ENCODE measurements at places on chromosomes 12 and 14.

- DNase-seq = peak; percentile 41
Observed at GRCh38 chr12:45644541-45644940, 85.0 kb upstream of the ARID2 start.

DNA sequence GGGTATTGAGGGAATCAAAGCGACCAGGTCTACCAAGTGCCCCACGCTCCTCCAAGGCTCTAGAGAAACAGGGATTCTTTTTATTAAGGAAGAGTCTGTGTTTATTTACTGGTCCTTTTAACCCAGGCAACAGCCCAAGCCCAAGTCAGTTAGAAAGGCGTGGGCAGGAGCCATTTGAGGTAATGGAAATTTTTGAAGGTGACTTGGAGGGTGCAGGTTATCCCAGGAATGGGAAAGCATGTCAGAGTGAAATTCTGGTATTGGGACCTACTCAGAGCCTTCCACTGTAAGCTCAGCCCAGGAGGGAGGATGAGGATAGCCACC lies 2.9 kb downstream of the SLC6A12 start:
- DNase-seq = no peak

- DNase-seq = peak; percentile 31
Observed at GRCh38 chr14:35401422-35402265, 2.9 kb downstream of the NFKBIA start.

- DNase-seq = no peak
Observed at GRCh38 chr12:132774646-132775275, 13.1 kb upstream of the ANKLE2 start.

DNA sequence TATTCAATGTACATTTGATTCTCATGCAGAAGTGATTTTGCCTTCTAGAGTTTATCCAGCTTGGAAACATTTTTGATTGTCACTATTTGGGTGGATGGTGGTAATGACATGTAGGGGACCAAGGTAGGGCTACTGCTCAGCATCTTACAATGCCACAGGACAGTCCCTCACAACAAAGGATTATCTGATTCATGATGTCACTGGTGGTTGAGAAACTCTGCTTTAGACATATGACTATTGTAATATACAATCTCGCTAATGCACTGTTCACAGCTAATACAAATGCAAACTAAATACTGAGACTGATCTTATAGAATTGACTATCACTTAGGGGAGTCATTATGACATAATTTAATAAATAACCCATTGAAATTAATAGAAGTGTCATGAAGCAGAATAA lies 60.4 kb upstream of the BTG1 start:
- no peak for DNase-seq

GRCh38 chr12:94267921-94268471 lies 119.6 kb downstream of the PLXNC1 start:
- DNase-seq = no peak

GRCh38 chr12:53963434-53964314 lies 9.0 kb downstream of the HOXC12 start:
- no peak for DNase-seq

- no peak for DNase-seq
Observed at GRCh38 chr12:129231491-129231890, 378.2 kb downstream of the GLT1D1 start.

DNA sequence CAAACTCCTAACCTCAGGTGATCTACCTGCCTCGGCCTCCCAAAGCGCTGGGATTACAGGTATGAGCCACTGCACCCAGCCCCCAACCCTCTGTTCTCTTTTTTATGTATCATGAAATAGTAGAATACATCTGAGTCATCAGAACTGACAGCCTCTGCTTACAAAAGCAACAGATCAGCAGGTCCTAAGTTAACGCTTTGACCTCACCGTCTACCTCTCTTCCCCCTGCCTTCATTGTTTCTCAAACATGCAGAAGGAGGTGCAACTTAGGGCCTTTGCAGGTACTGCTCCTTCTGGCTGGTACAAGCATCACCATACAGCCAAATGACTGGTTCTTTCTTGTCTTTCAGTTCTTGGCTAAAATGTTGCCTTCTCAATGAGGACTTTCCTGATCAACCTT lies 249.2 kb downstream of the PAWR start:
- DNase-seq = no peak

DNA sequence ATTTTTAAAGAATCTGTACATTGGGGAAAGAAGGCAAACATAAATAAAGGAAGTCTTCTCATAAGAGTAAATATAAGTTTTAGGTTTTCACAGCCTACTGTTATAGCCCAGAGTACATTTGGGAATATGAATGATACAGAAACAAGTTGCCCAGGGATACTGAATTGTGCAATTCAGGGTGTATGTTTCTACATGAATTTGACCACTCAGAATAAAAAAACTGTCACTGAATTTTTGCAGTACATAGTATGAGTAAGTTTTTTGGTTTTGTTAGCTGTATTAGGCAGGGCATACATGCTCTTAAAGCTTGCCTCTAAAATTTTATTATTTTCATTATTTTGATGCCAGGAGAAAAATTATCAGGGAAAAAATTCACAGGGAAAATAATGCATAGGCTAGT lies 6.6 kb upstream of the PCNX4 start:
- peak; percentile 19 for DNase-seq

GRCh38 chr12:92968176-92968813 lies 39.2 kb upstream of the EEA1 start:
- DNase-seq = peak; percentile 57

- DNase-seq = no peak
Observed at GRCh38 chr12:132953771-132954170, 2.3 kb downstream of the ZNF605 start.

- DNase-seq = no peak
Observed at GRCh38 chr12:3092764-3093163, 15.6 kb downstream of the TSPAN9 start.

GRCh38 chr12:115916910-115917668 lies 360.4 kb downstream of the MED13L start:
- DNase-seq = peak; percentile 10

DNA sequence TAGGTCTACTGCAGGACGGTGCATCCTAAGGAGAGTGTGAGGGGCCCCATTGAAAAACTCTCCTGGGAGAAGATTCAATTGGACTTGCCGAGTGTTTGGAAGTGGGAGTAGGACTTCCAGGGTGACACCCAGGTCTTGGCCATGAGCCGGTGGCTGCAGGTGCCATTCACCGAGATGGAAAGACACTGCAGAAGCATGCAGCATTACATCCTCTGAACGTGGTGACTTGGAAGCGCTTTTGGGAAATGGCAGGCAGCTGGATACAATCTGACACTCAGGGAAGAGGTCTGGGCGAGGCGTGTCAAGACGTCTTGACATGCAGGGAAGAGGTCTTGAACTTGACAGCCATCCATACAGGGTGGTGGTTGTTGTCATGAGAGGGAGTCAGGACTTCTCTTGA lies 126.9 kb downstream of the PAPOLA start:
- DNase-seq = no peak

GRCh38 chr14:38505973-38506249 lies 250.0 kb upstream of the CLEC14A start:
- no peak for DNase-seq

GRCh38 chr12:89451841-89452251 lies 72.8 kb downstream of the GALNT4 start:
- peak; percentile 64 for DNase-seq

- DNase-seq = peak; percentile 95
Observed at GRCh38 chr14:85487215-85487614, 42.7 kb upstream of the FLRT2 start.

GRCh38 chr12:76549131-76549530 lies 10.4 kb downstream of the OSBPL8 start:
- no peak for DNase-seq

GRCh38 chr12:70784042-70784668 lies 136.4 kb downstream of the PTPRR start:
- DNase-seq = no peak

- DNase-seq = no peak
Observed at GRCh38 chr14:93751946-93752655, 36.2 kb downstream of the PRIMA1 start.

GRCh38 chr12:55727643-55728185 lies 1.1 kb downstream of the CD63 start:
- DNase-seq = peak; percentile 66

GRCh38 chr14:49173765-49174373 lies 412.3 kb downstream of the RPS29 start:
- peak; percentile 40 for DNase-seq

DNA sequence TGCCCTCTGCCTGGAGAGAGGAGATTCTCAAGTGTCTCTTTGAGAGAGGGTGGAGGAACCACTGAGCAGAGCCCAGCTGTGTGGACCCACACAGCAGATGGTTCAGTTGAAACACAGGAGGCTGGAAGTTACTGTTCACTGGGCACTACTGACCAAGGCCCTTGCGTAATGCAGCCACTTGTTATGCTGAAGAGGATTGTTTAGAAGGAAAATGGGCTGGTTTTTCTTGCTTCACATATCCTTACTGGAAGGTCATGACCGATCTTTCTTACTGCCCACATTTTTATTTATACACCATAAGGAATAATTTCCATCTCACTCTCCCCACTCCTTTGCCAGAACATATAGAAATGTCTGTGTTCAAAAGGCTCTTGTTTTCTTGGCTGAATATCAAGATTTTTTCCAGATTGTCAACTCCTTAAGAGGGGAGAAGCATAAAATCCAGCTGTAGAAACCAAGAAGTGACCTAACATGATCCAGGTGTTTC lies 375.1 kb upstream of the DDHD1 start:
- DNase-seq = peak; percentile 85

GRCh38 chr12:26122681-26123481 lies 2.0 kb downstream of the BHLHE41 start:
- peak; percentile 91 for DNase-seq

DNA sequence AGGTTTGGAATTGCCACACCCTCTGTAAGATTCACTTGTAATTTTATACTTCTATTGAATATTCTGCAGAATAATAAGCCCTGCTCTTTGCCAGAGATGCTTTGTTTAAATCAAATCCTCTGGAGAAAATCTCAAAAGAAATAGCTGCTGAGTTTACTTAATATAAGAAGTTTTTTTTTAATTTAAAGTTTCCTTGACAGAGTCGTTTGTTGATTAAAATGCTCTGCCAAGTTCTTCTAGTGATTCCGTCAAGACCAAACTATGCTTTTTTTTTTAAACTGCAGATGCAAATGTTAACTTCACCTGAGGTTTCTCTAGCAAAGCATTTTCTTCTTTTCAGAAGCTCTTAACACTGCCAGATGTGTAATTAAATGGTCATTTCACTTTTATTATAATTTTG lies 13.4 kb upstream of the NAV3 start:
- no peak for DNase-seq

GRCh38 chr12:118376089-118377020 lies at the start of gene SUDS3:
Gene SUDS3 (plus strand): TSS chr12:118376555. CDS start chr12:118376692, 137 bp downstream.
- DNase-seq = peak; percentile 90

GRCh38 chr14:38238332-38238731 lies 17.6 kb downstream of the CLEC14A start:
- DNase-seq = peak; percentile 64

- no peak for DNase-seq
Observed at GRCh38 chr14:39038542-39038941, 64.5 kb downstream of the SEC23A start.

- DNase-seq = peak; percentile 16
Observed at GRCh38 chr14:60878536-60878935, 102.3 kb downstream of the TRMT5 start.

DNA sequence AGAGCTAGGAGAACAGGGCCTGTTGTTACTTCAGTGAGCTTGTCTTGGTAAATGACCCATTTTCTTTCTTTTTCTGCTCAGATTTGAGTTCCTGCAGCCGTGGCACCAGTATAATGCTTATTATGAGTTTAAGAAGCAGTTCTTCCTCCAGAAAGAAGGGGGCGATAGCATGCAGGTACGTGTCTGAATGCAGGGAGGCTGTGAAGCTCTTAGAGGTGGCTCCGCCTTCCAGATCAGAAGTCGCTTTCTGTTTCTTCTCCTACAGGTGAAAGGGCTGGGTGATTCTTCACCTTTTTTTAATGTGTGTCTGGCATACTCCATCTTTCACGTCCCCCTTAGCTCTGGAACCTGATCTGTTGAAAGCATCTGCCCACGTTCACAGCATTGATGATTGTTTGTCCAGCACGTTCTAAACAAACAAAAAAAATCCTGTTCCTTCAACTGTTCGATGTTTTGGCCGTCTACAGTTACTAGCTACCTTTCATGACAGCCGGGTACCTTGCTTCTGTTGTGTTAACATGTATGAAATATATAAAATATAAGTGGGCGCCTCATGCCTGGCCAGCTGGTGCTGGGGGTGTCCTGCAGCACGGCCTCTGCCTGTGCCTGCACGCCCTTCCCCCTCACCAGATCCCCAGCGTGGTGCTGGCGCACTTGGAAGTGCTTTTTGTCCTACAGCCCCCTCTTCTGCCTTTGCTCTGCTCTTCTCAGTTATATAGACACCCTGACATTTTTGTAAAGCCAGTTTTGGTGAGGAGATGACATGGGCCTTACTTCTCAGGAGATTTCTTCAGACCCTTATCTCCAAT lies 44.6 kb downstream of the SFSWAP start:
- DNase-seq = no peak

- DNase-seq = no peak
Observed at GRCh38 chr12:121113057-121113456, 19.6 kb upstream of the P2RX7 start.

- no peak for DNase-seq
Observed at GRCh38 chr12:91019455-91019854, 14.7 kb upstream of the EPYC start.

- no peak for DNase-seq
Observed at GRCh38 chr12:58528271-58528670, 392.0 kb downstream of the LRIG3 start.

GRCh38 chr14:104567141-104567956 lies 12.2 kb upstream of the C14orf180 start:
- DNase-seq = no peak

Data from foreskin fibroblast (primary cell).